Inflammatory macrophage treated with lipopolysaccharide for 1 hour (primary cell): ENCODE measurements at places on chromosomes 1 and 21.
A peak's percentile ranks its signal among the peaks of the same experiment; 100 is the strongest.

- DNase-seq: no peak
Observed at GRCh38 chr1:182255494-182255893, 136.1 kb downstream of the GLUL start.

DNA sequence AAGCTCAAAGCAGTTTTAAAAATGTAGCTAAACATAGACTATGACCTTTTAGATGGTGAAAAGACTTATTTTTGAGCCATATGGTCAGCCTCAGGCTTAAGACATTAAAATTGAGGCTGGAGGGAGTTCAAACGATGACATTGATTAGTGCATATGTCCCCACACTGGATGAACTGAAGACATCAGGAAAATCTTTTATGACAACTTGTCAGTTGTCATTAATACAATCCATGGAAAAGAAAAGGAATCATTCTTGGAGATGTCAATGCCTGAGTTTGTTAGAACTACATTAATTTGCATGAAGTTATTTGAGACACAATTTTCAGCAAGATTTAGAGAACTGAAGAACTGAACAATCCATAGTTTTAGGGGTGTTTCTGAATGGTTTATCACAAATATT lies 349.9 kb downstream of the COL11A1 start:
- DNase-seq: no peak

DNA sequence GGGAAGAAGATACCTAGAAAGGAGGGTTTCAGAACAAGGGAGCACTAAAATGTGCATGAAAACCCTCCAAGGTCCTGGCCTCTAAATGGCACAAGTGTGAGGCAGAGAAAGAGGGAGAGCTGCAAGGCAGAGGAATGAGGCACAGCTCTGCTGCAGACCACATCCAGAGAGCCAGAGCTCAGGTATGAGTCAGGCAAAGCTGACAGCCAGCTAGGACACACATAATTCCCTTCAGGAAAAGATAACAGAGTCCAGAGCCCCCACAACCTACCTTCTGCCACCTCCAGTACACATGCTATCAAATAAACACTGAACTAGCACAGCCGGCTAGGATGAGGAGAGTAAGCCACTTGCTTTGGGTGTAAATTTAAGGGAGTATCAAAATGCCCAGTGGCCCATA lies 62.2 kb downstream of the HSF2BP start:
- no peak for DNase-seq

GRCh38 chr1:226672339-226672762 lies 66.7 kb downstream of the ITPKB start:
- no peak for DNase-seq

DNA sequence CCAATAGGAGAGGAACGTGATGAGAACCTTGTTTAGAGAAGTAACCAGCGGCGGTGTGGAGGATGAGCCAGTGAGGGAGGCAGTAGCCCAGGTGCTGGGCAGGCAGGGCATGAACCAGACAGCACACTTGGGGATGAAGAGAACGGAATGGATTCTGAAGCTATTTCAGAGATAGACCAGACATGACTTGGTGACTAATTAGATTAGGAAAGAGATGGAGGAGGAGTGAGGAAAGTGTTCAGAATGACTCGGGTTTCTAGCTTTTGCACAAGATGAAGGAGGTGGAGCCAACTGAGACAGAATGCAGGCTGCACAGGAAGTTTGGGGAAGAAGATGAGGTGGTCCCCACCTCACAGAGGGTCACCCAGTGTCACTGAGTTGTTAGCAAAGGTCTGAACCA lies 5.1 kb downstream of the PEF1 start:
- DNase-seq: peak; percentile 80

- DNase-seq: peak; percentile 83
Observed at GRCh38 chr1:41268154-41268770, 26.2 kb upstream of the SCMH1 start.

DNA sequence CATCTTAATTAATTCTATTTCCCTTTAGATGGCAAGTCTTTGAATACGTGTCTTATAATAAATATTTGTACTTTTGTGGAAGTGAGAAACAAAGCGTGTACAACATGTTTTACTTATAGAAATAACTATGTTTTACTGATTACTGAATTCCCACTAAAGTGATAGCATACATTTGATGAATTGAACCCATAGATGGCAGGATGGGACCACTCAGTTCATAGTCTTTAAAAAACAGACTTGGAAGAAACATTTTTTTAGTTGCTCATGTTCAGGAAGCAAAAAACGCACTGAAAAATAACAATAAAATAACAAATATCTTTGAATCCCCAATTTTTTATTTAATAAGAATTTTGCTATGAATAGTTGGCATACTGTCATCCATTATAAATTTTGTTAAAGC lies 507.1 kb upstream of the ZRANB2 start:
- no peak for DNase-seq
